ENCODE measurements at places on chromosomes 6 and 20. TPM values are rescaled to one million over a fixed set of nuclear protein-coding genes. Genes with fewer than 3 reads are reported as not detected.

GRCh38 chr6:128493877-128494276, 26.5 kb downstream of the PTPRK start:
- no peak for DNase-seq

- DNase-seq = no peak
Measured at GRCh38 chr6:44044154-44044539, 83.1 kb downstream of the MRPL14 start.

DNA sequence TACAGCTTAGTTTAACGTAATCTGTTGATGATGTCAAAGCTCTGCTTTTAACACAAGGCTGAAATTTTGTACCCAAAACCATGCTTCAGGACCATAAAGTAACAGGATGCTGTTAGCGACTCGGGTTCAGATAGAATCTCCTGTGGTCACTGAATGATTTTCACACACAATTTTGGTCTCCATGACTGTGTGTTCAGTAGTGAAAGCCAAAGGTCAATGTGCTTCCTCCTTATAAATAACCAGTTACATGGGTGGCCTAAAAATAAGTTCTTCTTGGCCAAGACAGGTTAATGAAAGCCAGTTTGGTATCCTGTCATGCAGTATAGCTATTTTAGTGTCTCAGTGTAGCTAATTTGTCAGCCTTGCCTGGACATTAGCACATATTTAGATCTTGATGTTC, 19.1 kb upstream of the LOC128125822 start:
- DNase-seq = no peak

DNA sequence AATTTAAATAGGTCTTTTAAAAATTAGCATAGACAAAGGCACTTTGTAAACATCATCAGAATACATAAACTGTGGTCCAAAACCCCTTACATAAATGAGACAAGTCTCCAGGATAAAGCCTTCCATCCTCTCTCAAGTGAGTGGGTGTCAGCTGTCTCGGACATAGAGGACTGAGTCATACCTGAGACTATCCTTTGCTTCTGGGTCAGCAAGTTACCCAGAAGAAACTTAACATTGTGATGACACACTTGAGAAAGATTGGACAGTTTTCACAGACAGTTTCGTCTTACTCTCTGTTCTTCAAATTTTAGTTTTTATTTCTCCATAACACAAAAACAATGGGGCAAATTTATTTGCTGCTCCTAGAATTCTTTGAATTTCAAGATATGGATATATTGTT, 838.0 kb downstream of the DHX35 start:
- no peak for DNase-seq

Gene ZBP1
- total RNA-seq = 0.56 TPM

Gene RGS19
- 45.1 TPM for total RNA-seq

DNA sequence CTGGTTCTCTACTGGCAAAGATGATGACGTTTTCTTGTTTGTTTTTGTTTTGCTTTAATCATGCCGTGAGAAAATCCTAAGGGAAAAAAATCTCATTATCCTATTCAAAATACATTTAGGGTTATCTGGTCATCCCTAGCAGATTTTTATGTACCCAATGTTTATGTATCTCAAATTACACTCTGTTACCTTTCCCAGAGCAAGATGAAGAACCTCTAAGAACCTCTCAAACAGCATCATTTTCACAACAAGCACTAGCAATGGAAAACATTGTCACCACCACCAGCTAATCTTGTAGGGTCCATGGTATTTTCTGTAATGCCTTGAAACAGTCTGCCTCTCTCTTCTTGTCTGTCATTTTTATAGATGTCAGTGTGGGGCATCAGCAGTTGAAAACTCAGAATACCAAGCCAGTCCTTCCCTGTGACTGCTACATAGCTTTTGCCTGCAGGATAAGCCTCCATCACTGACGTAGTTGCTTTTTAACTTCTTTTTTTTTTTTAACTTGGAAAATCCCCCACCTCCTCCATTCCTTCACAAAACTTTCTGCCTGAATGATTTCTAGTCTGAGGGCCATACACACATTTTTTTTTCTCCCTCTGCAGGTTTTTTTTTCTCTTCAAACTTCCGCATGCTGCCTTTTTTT, 2.4 kb upstream of the SNAP25 start:
- no peak for DNase-seq

Gene TRIM10
- 0.09 TPM for total RNA-seq

Gene CTSZ
- 242 TPM for total RNA-seq

Gene C6orf15
- total RNA-seq = not detected

DNA sequence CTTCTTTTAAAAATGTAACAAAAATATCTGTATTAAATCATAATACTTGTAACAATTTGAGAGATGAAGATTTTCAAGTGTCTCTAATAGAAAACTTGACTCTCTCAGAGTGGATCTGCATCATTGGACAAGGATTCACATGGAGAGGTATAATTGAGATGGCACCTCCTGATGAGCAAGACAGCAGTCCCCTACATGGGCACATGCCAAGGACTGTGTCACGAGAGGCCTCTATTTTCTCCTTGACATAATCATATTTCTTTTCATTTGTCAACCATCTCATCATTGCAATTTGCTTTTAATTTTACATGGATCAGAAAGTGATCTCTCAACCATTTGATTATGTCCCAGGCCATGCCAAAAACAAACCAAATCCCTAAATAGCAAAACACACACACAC, 206.8 kb upstream of the THEMIS start:
- DNase-seq = no peak

DNA sequence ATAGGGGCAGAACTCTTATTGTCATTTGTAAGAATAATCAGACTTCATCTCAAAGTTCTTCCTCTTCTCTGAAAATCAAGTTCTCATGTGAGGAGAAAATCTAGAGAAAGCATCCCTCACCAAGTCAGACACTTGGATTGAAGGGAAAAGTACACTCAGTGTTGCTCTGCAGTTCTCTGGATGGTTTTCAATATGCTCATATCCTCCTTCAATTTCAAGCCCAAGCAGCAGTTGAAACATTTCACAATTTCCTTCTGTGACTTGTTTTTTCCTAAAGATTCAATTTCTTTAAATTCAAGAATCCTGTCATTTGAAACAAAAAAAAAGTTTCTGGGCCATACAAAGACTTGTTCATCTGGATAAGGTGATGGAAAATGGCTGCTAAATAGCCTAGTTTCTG, 140.2 kb upstream of the AHI1 start:
- no peak for DNase-seq

- DNase-seq = no peak
Measured at GRCh38 chr6:84263557-84263956, 36.1 kb upstream of the CEP162 start.

- no peak for DNase-seq
Measured at GRCh38 chr6:14231071-14231483, 113.5 kb downstream of the CD83 start.

GRCh38 chr20:59598625-59599310, 5.6 kb upstream of the PHACTR3 start:
- no peak for DNase-seq

GRCh38 chr6:10613723-10614122, 80.7 kb downstream of the C6orf52 start:
- no peak for DNase-seq

Gene HLA-DQA1
- total RNA-seq = 9.2 TPM

Gene TULP4
- total RNA-seq = 90.2 TPM

DNA sequence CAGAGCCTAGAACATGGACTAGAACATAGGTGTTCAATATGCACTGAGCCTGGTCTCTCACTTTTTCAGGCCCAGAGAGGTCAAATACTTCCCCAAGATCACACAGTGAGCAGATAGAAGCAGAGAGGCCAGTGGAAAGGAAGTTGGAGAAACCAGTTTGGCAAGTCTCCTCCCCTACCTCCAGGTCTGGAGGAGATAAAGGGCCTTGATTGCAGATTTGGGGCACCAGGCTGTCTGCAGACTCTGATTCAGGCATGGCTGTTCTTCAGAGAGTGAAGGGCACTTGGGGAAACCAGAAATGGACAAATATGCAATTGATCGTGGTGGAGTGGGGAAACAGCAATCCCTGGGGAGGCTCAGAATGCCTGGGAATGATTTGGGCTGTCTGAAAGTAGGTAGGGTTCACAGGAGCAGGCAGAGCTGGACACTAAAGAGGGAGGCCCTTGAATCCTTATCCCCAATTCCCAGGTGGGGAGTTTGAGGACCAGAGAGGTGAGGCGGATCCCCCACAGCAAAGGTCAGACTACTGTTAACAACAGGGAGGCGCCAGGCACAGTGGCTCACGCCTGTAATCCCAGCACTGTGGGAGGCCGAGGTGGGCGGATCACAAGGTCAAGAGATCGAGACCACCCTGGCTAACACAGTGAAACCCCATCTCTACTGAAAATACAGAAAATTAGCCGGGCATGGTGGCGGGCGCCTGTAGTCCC, 2.3 kb downstream of the PEDS1 start:
- no peak for DNase-seq

All from omental fat pad (tissue), 4 donors.